ENCODE measurements at places on chromosomes 2 and 18.

- DNase-seq, result no peak
Observed at GRCh38 chr2:239762655-239763269, 262.4 kb downstream of the NDUFA10 start.

GRCh38 chr2:195842932-195843331 lies 185.9 kb downstream of the SLC39A10 start:
- no peak for DNase-seq

GRCh38 chr2:237139123-237139675 lies 53.5 kb downstream of the COPS8 start:
- no peak for DNase-seq

DNA sequence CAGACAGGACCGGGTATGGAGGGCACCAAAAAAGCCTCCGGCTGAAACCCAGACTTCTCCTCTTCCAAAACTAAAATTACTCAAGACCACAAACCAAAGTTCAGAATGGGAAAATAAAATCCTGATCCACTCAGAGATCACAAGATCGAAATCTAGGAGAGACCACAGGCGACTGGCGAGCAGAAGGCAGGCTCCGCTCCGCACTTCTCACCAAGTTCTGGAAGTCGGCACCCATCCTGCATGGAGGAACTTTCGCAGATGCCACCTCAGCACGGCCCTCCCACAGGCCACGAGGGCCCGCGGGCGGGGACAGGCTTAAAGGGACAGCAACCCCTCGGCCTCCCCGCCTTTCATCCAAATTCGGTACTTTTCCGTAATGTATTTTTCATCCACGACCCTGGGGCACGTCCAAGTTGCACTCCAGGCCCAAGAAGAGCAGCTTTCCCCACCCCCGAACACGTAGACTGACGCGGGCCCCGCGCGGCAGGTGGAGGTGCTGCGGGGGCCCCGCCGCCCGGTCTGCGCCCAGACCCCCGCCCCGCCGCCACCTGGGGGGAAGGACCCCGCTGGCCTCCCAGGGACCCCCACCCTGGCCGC lies 43.7 kb downstream of the HDLBP start:
- DNase-seq, result peak; percentile 73

DNA sequence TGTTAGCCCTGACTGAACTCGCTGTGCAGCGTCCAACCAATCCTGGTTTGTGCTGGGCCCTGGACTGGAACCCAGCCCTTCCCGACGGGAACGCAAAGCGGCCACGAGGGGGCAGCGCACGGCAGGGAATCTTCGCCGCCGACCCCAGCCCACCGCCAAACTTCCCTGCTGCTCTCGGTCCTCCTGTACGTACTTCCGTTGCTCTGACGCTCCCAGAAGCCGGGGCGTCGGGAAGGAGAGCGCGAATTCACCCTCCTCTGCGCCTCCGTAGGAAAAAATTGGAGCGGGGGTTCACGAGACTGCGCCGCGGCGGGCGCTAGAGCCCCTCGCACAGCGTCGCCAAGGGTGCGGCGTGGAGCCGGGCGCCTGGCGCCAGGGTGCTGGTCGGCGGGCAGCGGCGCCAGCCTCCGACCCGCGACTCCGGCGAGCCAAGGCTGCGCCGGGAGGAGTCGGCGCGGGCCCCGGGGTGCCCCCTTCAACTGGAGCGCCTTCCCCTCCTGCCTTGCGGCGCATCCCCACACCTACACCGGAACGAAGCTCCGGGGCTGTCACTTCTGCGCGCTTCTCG lies 873 bp upstream of the SH3RF3 start:
- peak; percentile 81 for DNase-seq

- DNase-seq, result no peak
Observed at GRCh38 chr18:76554547-76555222, 59.6 kb upstream of the ZNF516 start.

- DNase-seq, result no peak
Observed at GRCh38 chr18:10006311-10006893, 92.6 kb downstream of the VAPA start.

DNA sequence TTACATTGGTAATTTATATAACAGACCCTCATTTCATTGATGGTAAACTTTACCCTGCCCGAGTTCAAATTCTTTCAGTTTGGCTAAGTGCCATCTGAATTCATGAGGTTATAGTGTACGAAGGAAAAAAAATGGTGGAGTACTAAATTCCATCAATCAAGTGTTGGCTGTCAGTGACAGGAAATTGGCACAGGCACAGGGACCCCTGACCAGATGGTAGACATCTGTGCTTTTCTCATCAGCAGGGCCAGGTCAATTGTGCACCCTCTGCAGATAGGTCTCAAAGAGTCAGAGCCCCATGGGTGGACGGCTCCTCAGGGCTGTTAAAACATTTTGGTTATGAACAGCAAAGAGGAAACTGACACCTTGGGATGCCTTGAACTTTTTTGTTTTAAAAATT lies 439.2 kb downstream of the SETBP1 start:
- DNase-seq, result no peak

DNA sequence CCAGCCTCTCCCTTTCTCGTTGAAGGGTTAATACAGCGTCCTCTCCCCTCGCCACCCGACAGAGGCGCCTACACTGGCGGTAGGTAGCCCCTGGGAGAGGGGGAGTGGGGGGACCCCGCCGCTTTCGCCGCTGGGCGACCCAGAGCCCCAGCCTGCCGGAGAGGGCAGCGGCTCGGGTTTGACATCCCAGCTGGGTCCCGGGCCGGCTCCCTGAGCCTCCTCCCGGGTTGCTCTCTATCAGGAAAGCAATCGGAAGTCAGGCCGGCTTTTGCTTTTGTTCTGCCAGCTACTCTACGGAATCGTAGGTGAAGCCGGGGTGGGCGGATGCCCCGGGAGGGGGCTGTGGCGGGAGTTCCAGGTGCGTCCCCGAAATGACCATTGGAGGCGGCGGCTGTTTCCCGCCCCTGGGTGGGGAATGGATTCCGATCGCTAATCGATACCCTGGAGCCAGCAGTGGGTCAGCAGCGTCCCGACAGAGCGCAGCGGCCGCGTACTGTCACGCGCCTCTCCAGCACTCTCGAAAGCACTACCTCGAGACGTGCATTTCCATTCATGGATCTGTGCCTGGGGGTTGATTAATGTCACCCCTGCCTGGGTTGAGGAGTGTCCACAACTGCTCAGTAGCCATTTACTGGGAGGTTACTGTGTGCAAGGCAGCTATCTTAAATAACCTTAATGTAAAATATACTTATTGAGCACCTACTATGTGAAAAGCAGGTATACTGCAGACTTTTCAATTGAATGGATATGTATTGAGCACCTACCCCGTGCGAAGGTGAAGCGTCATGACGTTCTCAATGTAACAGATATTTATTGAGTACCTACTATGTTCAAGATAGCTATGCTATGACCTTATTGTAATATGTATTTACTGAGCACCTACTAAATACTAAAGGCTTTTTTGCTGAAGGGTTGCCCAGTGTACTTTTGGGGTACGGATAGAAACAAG lies 1.1 kb downstream of the MAPK4 start:
- no peak for DNase-seq

DNA sequence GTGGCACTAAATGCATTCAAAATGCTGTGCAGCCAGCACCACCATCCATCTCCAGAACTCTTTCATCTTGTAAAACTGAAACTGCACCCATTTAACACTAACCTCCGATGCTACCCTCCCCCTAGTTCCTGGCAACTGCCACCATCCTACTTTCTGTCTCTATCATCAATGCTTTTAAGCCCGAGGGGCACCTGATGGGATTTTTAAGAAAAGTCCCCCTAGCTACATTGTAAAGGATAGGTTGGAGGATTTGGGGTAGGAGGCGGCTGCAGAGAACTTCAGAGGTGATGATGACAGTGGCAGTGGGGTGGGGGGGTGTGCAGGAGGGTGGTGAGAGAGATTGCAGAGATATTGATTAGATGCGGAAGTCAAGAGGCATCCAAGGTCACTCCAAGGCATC lies 10.8 kb upstream of the YWHAQ start:
- peak; percentile 19 for DNase-seq

DNA sequence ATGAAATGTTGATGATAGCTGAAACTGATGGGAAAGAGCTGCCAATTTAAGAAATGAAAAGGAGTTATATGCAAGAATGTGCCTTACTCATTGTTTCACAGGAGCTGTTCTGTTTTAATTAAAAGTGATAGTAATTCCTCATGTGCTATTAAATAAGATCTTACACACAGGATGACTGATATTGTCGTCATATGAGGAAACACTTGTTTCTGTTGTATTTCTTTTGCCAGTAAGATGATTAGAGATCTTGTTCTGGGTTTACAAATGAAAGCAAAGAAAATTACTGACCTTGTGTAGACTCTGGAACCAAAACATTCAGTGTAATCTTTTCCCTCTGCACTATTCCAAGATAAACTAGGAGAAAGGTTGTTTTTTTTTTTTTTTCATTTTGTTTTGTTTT lies 123.6 kb downstream of the MAP3K20 start:
- no peak for DNase-seq

DNA sequence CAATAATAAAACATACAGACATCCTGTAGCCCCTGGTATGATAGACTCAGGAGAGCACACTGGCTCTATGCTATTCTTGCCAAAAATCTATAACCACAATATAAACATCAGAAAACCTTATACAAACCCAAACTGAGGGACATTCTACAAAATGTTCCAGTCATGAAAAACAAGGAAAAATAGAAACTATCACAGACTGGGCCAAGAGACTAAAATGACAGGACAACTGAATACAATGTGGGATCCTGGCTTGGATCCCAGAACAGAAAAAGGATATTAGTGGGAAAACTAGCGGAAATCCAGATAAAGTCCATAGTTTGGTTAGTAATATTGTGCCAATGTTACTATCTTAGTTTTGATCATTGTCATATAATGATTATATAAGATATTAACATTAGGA lies 29.6 kb upstream of the EPAS1 start:
- DNase-seq, result no peak

GRCh38 chr18:50373561-50374219 lies 1.2 kb upstream of the SKA1 start:
- DNase-seq, result no peak

DNA sequence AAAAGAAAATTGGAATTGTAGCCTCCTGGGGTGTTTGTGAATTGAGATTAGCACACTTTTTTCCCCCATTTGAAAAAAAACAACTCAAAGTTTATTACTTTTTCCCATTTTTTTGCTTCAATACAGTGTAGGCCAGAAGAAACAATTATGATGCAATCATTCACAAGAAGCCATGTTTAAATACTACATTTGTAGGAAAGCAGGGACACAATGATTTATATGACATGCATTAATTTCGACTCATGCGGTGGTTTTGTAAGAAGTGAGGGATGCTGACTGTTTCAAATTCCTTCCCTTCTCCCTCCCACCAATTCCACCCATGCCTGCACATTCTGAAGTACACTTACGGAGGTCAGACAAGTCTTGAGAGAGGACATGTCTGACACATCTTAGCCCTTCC lies 774.2 kb upstream of the FSHR start:
- DNase-seq, result no peak

DNA sequence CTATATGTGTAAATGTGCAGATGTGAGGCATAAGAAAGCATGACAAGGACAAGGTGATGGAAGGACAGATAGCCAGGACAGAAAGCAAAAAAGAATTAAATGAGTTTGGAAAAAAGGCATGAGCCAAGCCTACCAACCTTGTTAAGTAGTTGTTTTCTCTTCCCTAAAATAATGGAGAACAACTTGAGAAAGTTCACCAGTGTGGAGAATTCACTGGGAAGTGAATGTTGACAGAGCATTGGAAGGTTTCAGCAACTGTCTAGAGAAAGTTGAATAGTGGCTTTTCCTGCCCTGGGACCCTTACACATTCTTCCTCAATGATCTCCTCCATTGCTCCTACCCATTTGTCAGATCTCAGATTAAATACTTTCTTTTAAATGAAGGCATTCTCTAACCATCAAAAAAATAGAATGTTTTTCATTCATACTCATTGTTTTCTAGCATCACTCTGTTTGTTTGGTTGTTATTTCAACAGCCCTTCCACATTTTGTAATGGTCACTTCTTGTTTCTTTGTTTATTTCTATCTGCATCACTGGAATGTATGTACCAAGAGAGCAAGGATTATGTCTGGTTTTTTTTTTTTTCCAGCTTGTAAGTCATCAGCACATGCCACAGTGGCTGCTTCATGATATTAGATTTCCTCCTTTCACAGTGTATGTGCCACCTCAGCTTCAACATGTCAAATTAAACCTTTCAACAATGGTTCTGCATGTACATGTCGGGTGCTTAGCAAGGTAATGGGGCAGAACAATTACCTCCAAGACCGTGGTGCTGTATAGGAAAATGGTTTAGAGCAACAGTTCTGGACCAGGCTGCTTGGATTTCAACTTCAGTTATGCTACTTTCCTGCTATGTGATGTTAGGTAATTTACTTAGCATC lies 586.0 kb upstream of the VRK2 start:
- DNase-seq, result no peak

- no peak for DNase-seq
Observed at GRCh38 chr2:69167469-69167822, 154.5 kb downstream of the ANTXR1 start.

DNA sequence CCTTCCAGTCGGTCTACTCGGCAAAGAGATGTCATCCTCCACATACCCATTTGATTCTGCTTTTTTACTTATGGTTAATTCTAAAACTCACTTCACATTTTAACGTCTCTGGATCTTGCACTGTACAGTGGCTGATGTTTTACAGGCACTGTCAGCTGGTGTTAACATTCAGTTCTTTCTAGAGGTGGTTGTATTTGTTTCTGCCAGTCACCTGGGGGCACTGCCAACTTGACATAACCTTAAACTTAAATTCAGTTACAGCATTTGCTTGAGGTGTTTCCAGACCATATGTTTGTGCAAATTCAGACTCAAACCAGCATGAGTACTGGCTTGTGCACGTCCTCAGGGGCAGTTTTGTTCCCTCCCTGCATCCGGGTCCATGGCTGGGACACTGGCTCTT lies 5.3 kb upstream of the TMEM185B start:
- DNase-seq, result no peak

DNA sequence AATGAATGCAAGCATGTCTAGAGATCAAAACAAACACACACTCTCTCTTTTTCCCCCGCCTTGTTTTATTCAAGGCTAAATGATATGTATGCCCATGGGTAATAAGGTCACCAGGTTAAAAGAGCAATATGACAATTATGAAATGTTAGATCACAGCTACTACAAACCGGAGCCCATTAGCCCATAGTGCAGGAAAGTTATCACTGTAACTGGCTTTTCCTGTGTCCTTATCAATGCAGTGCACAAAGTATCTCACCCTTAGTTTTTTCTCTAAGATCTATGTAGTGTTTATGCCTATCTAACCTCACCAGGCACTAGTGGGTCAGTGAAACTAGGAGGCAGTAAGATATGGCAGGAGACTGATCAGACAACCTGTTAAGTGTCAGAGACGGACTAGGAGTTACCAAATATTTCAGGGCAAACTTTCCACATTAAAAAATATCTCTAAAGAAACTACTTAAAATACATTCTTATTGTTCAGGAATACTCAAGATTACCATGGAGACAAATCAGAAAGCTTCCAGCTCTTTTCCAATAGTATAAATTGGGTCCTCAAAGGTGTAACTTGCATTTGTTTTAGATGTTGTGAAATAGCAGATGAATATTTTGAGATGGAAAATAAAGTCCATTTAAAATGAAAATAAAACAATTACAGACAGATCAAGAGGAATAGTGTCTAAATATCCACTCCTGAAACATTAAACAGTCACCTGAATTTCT lies 282.2 kb downstream of the EXOC6B start:
- no peak for DNase-seq

- no peak for DNase-seq
Observed at GRCh38 chr2:169193618-169194017, 124.3 kb downstream of the DHRS9 start.

Data from CD4-positive, alpha-beta T cell treated with Interleukin-17A for 4 hours (primary cell).